ENCODE measurements at places on chromosomes 6 and 20. TPM values are rescaled to one million over a fixed set of nuclear protein-coding genes. Genes with fewer than 3 reads are reported as not detected.
A peak's percentile ranks its signal among the peaks of the same experiment; 100 is the strongest.

GRCh38 chr20:6439737-6440442 lies 317.1 kb upstream of the FERMT1 start:
- no peak overlapping the region for H3K27ac ChIP-seq
- no peaks in the 10 kb centered on the region for H3K27me3 ChIP-seq
- no peaks in the 10 kb centered on the region for H3K36me3 ChIP-seq
- no peak overlapping the region for H3K4me3 ChIP-seq
- DNase-seq = no peak

Gene CCN6
- not detected for total RNA-seq

Gene SCRT2
- total RNA-seq = not detected

GRCh38 chr6:63941747-63942470 lies 306.3 kb downstream of the PHF3 start:
- H3K36me3 ChIP-seq = no peaks in the 10 kb centered on the region
- H3K4me1 ChIP-seq = no peaks in the 10 kb centered on the region
- no peaks in the 10 kb centered on the region for H3K27me3 ChIP-seq
- H3K4me3 ChIP-seq = no peak overlapping the region
- no peak for DNase-seq
- no peak overlapping the region for H3K27ac ChIP-seq

GRCh38 chr6:148892247-148892646 lies 145.4 kb downstream of the UST start:
- H3K4me1 ChIP-seq = no peaks in the 10 kb centered on the region
- H3K36me3 ChIP-seq = no peaks in the 10 kb centered on the region
- H3K27me3 ChIP-seq = no peaks in the 10 kb centered on the region
- DNase-seq = no peak
- H3K27ac ChIP-seq = no peak overlapping the region
- no peak overlapping the region for H3K4me3 ChIP-seq

- no peak overlapping the region for H3K4me3 ChIP-seq
- H3K27ac ChIP-seq = no peak overlapping the region
- DNase-seq = no peak
- no peaks in the 10 kb centered on the region for H3K36me3 ChIP-seq
- H3K4me1 ChIP-seq = no peaks in the 10 kb centered on the region
Observed at GRCh38 chr6:122069932-122070331, 329.5 kb upstream of the HSF2 start.

DNA sequence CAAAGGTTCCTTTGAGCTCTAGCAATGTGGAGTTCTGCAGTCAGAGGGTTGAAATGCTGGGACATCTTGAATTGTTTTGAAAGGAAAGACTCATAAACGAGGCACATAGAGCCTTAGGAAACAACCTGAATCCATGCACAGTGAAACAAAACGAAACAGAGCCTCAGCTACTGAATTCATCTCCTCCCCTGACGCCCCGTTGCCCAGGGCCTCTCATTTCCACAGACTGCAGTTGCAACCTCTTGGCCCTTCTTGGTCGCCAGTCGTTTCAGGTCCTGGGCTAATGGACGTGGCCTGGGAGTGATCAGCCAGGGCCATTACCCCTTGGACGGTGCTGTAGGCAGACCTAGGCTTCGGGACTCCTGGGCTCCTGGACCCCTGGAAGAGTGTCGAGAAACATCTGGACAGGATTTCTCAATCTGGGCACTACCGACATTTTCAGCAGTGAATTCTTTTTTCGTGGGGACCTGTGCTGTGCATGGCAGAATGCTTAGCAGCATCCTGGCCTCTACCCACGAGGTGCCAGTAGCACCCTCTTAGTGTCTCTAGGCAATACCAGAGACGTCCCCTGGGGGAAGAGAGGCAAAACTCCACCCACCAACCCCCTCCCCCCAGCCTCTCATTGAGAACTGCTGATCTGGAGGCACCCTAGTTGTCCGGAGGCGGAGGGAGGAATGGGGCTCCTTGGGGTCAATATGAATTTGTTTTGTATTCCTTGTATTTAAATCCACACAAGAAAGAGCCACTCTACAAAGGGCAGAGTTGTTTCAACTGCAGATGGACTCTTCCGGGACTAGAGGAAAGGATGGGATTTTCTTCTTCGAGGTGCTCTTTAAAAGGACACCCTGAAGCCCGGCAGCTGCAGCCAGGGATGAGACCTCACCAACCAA lies 50.2 kb downstream of the TMEM242 start:
- no peak for DNase-seq
- H3K27ac ChIP-seq = peak overlapping the region; percentile 89
- peaks cover 6% of the 10 kb centered on the region for H3K4me1 ChIP-seq
- peak overlapping the region; percentile 92 for H3K4me3 ChIP-seq

DNA sequence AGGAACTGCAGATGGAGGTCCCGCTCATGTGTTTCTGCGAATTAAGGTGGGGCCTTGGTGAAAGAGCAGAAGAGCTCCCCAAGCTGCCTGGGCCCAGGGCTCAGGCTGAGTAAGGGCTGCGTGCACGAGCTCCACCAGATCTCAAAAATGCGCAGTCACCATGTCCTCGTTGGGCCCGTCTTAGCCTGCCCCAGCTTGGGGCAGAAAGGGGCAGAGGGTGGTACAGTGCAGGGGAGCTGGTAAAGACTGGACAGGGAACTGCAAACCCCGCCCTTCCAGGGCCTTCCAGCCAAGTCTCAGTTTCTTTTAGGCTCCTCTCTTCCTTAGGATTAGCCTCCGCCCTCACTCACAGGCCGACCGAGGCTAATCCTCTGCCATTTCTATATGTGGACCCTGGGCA lies 101.6 kb downstream of the FOXF2 start:
- H3K27ac ChIP-seq = no peak overlapping the region
- H3K4me3 ChIP-seq = no peak overlapping the region
- no peak for DNase-seq
- H3K36me3 ChIP-seq = no peaks in the 10 kb centered on the region
- no peaks in the 10 kb centered on the region for H3K27me3 ChIP-seq

GRCh38 chr20:18304618-18305017 lies 16.3 kb downstream of the ZNF133 start:
- no peaks in the 10 kb centered on the region for H3K27me3 ChIP-seq
- peaks cover 17% of the 10 kb centered on the region for H3K36me3 ChIP-seq
- no peak overlapping the region for H3K4me3 ChIP-seq
- no peak overlapping the region for H3K27ac ChIP-seq
- no peak for DNase-seq
